Stimulated activated CD4-positive, alpha-beta T cell treated with anti-CD3 and anti-CD28 coated beads, Interleukin-1b, Interleukin-23, amount 100 ng/mL, for 1 hour (primary cell): ENCODE measurements at places on chromosomes 4 and X.

DNA sequence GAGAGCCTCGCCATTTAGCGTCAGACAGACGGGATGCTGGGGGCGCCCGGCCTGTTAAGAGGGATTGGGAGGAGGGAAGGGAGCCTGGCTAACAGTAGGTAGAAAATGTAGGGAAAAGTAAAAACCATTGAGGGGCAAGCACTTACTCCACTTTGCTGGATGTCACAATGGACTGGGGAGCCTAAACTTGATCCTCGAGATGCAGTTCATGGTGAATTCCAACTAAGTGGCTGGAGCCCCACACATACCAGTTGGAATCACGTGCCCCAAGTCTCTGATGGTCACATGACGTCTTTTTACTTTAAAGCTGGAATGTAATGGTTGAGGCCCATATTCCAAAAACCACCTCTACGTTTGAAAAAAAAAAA lies 1.5 kb downstream of the PLS3 start:
- no peak for DNase-seq

- no peak for DNase-seq
These were observed 19.6 kb downstream of the TMEM175 start for GRCh38 chr4:951594-952468.

DNA sequence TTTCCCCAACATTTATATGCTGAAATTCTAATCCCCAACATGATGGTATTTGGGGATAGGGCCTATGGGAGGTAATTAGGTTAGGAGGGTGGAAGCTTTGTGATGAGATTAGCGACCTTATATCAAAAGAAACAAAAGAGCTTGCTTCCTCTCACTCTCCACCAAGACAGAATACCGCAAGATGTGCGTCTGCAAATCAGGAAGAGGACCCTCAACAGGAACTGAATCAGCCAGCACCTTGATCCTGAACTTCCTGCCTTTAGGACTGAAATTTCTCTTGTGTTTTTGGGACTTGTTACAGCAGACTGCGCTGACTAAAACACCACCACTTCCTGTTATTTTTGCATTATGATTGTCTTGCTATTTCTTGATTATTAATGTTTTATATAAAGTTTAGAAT lies 1889.4 kb downstream of the C4orf33 start:
- no peak for DNase-seq

DNA sequence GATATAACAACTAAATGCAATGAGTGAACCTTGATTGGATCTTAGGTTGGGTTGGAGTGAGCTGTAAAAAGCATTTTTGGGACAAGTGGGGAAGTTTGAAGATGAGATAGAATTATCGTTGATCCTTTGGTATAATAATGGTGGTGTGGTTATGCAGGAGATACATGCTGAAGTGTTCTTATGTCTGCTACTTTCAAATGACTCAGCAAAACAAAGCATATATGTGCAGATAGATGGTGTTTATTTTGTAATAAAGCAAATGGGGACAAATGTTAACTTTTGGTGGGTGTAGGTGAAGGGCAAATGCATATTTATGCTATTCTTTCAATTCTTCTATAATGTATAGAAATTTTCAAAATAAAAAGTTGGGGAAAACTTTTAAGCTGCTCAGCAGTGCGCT lies 26.2 kb downstream of the RP2 start:
- no peak for DNase-seq

- no peak for DNase-seq
These were observed 1816.3 kb upstream of the TENM3 start for GRCh38 chr4:180426938-180427337.

- DNase-seq = no peak
These were observed 28.4 kb upstream of the WFS1 start for GRCh38 chr4:6241062-6241845.

GRCh38 chr4:5137927-5138326 lies 86.6 kb downstream of the STK32B start:
- no peak for DNase-seq

DNA sequence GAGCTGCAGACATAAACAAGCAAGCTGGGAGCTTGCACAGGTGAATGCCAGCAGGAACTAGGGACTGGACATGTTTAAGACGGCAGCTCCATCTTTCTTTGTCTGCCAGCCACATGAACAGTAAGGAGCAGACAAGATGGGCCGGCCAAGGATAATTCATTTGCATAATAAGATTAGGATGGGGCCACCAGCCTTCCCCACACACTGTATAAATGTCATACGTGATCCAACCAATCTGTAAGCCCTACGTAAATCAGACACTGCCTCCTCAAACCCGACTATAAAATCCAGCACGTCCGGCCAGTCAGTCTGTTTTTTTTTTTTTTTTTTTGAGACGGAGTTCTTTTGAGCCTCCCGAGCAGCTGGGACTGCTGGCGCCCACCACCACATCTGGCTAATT lies 75.6 kb upstream of the BOD1L1 start:
- DNase-seq = no peak

DNA sequence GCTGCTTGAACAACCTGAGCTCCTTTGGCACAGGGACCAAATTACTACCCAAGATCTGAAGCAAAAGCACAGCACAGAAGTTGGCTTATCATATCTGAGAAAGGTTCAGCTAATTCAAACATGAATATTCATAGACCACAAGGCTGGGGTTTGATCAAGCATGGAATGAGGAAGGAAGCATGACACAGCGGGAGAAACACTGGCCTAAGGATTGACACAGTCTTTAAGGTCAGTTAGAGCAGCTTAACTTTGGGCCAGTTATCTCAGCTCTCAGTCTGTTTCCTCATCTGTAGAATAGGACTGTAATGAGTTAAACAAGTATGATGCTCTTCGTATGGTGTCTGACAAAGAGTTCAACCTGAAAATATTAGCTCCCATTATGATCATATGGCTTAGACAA lies 88.5 kb upstream of the CBR4 start:
- no peak for DNase-seq

DNA sequence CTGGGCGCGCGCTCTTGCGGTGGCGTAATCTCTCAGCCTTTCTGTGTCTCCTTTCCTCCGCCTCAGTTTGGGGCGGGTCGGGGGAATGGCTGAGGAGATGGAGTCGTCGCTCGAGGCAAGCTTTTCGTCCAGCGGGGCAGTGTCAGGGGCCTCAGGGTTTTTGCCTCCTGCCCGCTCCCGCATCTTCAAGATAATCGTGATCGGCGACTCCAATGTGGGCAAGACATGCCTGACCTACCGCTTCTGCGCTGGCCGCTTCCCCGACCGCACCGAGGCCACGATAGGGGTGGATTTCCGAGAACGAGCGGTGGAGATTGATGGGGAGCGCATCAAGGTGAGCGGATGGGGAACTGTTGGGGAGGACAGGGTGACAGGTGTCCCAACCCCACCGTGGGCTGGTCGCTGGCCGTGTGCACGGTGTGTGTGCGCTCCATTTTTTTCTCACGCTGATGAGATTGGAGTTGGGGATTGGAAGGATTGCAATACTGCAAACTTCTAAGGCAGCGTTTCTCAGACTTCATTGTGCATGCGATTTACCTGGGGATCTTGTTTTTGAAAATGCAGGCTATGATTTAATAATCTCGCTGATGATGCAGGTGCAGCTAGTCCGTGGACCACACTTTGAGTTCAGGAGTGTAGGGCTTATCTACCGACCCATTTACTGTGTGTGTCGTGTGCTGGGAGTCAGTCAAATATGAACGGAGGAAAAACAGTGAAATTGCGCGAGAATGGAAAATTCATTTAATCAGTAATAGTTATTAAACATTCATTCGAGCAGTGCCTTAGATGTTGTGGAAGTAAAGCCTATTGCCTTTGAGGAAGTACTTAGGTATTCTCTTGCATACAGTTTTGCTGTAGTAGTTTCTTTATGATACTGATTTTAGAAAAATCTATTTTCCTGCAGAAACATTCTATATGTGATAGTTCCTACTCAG lies at the start of gene RAB33B:
RAB33B (plus strand) TSS at position 11 of the 935 bp plus-strand sequence; CDS start at position 86, 75 bp downstream.
- no peak for DNase-seq

GRCh38 chr4:162707962-162708361 lies 458.7 kb downstream of the NAF1 start:
- no peak for DNase-seq

DNA sequence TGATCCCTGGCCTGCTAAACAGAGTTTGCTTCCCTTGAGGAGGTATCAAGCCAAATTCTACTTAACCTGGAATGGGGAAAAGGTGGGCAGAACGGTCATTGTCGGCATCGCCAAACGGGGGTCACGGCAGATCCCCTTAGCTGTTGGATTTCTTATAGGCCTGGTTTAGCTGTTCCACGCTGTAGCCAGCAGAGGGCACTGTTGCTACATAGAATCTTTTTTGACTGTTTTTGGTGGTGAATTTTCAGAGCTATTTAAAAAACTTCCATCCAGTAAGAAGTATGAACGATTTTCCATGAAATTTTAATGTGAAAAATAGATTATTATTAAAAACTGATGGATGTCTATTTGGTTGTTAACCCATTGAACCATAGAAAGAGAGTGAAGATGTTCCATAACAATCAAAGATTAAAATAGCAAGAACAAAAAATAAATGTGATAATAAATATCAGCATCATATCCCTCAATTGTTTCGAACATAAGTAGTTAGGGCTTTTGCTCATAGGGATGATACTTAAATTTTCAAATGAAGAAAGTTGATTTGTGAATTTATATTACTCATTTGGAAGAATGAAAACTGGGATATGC lies 56.6 kb downstream of the LINC00632 start:
- DNase-seq = no peak

DNA sequence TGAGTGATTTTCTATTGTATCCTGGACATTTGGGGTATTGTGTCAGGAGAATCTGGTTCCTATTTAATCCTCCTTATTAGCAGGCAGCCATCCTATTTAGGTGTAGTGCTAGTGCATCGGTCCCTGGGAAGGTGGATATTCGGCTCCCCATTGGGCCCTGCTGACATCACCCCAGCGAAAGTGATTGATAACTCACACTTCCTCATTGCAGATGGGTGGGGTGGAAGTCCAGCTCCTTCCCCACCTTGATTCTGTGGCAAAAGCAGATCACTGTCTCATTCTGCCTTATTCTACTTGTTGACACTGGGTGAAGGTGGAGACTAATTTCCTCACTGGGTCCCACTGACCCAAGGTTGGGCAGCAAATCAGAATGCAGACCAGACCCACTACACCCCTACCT lies 23.2 kb upstream of the BRS3 start:
- DNase-seq = no peak

DNA sequence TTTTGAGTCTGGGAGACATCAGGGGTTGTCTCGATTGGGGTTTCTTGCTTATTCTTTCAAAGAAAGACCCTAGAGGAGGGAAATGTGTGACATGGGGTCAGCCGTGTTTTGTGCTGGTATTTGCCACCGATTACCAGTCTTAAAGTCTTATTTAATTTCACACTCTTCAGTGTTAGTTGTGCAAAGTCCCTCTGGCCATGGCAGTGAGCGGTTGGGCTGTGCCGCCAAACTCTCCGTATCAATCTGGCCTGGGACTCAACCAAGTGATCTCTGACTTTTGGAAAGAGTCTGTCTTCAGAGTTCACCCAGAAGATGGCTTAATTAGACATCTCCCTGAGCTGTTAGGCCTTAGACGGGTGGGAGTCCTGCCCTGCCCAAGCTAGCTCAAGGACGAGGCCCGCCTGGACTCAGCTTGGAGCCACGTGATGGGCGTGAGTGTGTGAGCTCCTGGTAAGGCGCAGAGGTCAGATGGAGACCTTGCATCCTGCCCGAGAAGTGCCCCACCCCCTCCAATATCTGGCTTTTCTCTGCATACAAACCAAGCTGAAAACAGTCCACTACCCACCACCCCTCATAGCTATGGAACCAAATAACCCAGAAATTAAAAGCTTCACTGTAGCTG lies 3.8 kb upstream of the PITX2 start:
- DNase-seq = no peak

- no peak for DNase-seq
These were observed 28.0 kb downstream of the ING2 start for GRCh38 chr4:183532821-183533220.

GRCh38 chr4:176789955-176790354 lies 2.8 kb downstream of the VEGFC start:
- DNase-seq = no peak

DNA sequence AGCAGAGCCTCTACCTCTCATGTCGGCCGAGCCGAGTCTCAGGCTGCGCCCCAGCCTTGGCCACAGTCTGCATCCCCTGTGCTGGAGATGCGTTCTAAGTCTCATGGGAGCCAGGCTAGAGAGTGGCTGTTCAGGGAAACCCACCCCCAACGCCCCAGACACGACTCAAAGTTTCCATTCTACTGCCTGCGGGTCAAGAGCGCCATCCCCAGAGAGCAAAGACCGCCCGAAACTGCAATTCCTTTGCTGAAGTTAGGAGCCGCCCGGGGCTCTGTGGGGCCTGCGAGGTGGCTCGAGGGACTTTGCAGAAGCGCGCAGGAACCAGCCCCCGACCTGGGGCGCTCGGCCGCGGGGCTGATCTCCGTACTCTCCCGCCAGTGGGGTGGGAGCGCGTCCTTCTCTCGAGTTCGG lies 10.0 kb upstream of the ELF4 start:
- DNase-seq = no peak

GRCh38 chr4:100391863-100392262 lies 126.0 kb downstream of the EMCN start:
- DNase-seq = no peak

DNA sequence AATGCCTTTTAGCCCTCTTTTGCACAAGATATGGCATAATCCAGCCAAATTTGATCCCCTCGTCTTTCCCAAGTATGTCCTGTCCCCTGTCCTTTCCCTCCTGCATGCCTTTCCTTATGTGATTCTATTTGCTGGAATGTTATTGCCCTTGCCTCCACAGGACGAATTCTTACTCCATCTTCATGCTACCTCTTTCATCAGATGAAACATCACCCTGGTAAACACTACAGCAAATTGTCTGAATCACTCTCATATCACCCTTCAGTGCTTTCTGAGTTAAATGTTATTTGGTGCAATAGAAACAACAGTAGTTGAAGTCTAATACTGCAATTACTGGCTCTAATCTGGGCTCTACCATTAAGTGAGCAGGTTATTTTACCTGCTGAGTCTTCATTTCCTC lies 52.2 kb upstream of the FAT1 start:
- DNase-seq = no peak

GRCh38 chr4:143352720-143353119 lies 16.0 kb downstream of the GAB1 start:
- no peak for DNase-seq

GRCh38 chr4:185278716-185279115 lies 69.3 kb downstream of the SNX25 start:
- no peak for DNase-seq

- no peak for DNase-seq
These were observed 88.0 kb downstream of the FNIP2 start for GRCh38 chr4:158856852-158857251.
